HFFc6 (cell line): ENCODE measurements at places on chromosomes 7 and 10. TPM values are rescaled to one million over a fixed set of nuclear protein-coding genes. Genes with fewer than 3 reads are reported as not detected.
A peak's percentile ranks its signal among the peaks of the same experiment; 100 is the strongest.

The TMEM270 gene
- total RNA-seq, result not detected in 2 replicates

The EZH2 gene
- 8.9 to 17.4 TPM (median 13.6 TPM) in 3 replicates for total RNA-seq

The GALNT17 gene
- total RNA-seq, result not detected in 3 replicates

The OR2A5 gene
- total RNA-seq, result not detected in 3 replicates

The PRF1 gene
- total RNA-seq, result not detected in 3 replicates

The ACADSB gene
- total RNA-seq, result 19.0 and 23.1 TPM in 2 replicates

The ZNF679 gene
- total RNA-seq, result not detected in 3 replicates

The CALML5 gene
- not detected in 3 replicates for total RNA-seq

The OPALIN gene
- total RNA-seq, result not detected in 3 replicates

The PAPOLB gene
- not detected in 3 replicates for total RNA-seq

- H3K36me3 ChIP-seq, result no peaks in the 10 kb centered on the region
- H3K27me3 ChIP-seq, result no peaks in the 10 kb centered on the region
- no peaks in the 10 kb centered on the region for H3K4me1 ChIP-seq
- DNase-seq, result no peak
- H3K4me3 ChIP-seq, result no peak overlapping the region
These were observed 42.8 kb upstream of the NPY start for GRCh38 chr7:24241206-24241605.

DNA sequence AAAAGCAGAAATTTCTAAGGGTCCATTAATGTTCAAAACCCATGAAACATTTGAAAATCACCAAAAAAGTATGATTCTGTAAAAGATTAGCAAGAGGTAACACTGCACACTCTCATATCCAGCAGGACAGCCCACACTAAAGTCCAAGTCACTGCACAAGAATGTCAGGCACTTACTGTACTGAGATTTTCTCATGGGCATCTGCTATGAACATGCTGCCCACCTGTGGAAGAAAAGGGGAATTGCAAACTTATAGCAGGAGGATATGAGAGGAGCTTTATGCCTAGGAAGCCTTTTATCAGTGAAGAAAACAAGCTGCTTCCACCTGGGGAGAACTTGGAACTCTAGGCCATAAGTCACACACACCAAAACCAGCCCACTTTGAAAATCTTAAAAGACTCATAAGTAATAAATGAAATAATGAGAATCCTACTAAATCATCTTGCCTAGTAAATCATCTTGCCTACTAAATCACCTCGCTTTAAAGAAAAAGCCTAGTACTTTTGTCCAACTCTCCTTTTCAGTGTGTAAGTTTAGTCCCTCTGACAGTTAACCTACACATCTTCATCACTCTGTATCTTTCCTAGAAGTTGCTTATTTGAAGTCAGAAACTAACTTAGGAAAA lies 46.1 kb downstream of the ARMH3 start:
- H3K4me3 ChIP-seq, result no peak overlapping the region
- peak; percentile 89 for DNase-seq
- H3K27ac ChIP-seq, result peak overlapping the region; percentile 49
- H3K4me1 ChIP-seq, result peaks cover 11% of the 10 kb centered on the region

GRCh38 chr7:67901808-67902480 lies 905.3 kb downstream of the TYW1 start:
- H3K27ac ChIP-seq, result no peak overlapping the region
- DNase-seq, result no peak
- H3K4me1 ChIP-seq, result no peaks in the 10 kb centered on the region
- peaks cover 2% of the 10 kb centered on the region; the same call in 1 of the 2 replicates for H3K27me3 ChIP-seq
- H3K4me3 ChIP-seq, result no peak overlapping the region
- H3K36me3 ChIP-seq, result no peaks in the 10 kb centered on the region

DNA sequence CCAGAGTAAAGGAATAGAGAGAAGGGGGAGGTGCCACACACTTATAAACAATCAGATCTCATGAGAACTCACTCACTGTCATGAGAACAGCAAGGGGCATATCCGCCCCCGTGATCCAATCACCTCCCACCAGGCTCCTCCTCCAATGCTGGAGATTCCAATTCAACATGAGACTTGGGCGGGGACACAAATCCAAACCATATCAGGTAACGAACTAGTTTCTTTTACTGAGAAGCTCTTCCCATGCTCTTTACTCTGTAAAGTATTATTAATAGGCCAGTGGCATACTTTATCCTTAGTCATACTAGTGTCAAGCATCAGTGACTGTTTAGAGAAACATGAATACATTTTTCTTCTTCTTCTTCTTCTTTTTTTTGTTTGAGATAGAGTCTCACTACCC lies 39.4 kb upstream of the ZNF488 start:
- H3K4me1 ChIP-seq, result peaks cover 35% of the 10 kb centered on the region
- H3K4me3 ChIP-seq, result no peak overlapping the region
- DNase-seq, result peak; percentile 32
- H3K27me3 ChIP-seq, result peaks cover 17% of the 10 kb centered on the region
- peak overlapping the region; percentile 55; the same call in 1 of the 2 replicates for H3K27ac ChIP-seq

- H3K4me1 ChIP-seq, result peaks cover 42% of the 10 kb centered on the region
- H3K27me3 ChIP-seq, result peaks cover 3% of the 10 kb centered on the region; the same call in 1 of the 2 replicates
- H3K36me3 ChIP-seq, result peaks cover 32% of the 10 kb centered on the region
- peak overlapping the region; percentile 50; the same call in 1 of the 2 replicates for H3K4me3 ChIP-seq
These were observed 29.0 kb downstream of the FOXK1 start for GRCh38 chr7:4711093-4711492.

DNA sequence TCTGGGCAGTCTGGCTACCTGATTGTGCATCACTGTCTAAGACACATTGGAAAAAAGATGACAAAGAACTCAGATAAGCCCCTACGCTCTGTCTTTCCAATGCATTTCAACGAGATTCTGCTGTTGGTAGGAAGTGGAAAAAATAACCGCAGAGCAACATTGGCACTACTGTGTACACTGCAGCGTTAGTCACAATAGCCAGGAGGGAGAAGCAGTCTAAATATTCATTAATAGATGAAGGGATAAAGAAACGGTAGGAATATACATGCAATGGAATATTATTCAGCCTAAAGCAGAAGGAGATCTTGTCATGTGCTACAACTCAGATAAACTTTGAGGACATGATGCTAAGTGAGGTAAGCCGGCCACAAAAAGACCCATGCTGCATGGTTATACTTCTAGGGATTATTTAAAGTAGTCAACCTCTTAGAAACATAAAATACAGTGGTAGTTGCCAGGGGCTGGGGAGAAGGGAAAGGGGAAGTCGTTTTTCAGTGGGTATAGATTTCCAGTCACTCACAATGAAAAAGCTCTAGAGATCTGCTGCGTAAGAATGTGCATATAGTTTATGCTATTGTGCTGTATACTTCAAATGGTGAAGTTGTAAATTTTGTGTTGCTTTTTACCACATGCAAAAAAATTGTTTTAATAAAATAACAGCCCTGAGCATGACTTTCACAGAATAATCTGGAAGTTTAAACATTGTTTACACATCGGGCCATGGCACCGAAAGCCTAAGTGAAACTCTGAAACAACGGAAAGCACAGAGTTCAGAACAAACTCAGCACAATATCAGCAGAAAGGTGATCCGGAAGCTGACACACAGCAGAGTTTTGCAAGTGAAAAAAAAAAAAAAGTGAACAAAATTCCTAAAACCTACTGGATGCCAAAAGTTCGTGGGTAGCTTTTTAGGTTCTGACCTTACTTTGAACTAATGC lies 40.1 kb downstream of the ELMO1 start:
- no peaks in the 10 kb centered on the region for H3K4me1 ChIP-seq
- H3K36me3 ChIP-seq, result no peaks in the 10 kb centered on the region
- DNase-seq, result no peak

- H3K36me3 ChIP-seq, result no peaks in the 10 kb centered on the region
- no peak for DNase-seq
- H3K4me3 ChIP-seq, result no peak overlapping the region
- peaks cover 9% of the 10 kb centered on the region; the same call in 1 of the 2 replicates for H3K27me3 ChIP-seq
- H3K27ac ChIP-seq, result no peak overlapping the region
These were observed 173.6 kb downstream of the ARL4A start for GRCh38 chr7:12861070-12861469.

- no peaks in the 10 kb centered on the region for H3K4me1 ChIP-seq
- no peak overlapping the region for H3K4me3 ChIP-seq
- no peak for DNase-seq
- no peak overlapping the region for H3K27ac ChIP-seq
- H3K36me3 ChIP-seq, result no peaks in the 10 kb centered on the region
These were observed 13.4 kb downstream of the CFAP43 start for GRCh38 chr10:104218751-104219150.

DNA sequence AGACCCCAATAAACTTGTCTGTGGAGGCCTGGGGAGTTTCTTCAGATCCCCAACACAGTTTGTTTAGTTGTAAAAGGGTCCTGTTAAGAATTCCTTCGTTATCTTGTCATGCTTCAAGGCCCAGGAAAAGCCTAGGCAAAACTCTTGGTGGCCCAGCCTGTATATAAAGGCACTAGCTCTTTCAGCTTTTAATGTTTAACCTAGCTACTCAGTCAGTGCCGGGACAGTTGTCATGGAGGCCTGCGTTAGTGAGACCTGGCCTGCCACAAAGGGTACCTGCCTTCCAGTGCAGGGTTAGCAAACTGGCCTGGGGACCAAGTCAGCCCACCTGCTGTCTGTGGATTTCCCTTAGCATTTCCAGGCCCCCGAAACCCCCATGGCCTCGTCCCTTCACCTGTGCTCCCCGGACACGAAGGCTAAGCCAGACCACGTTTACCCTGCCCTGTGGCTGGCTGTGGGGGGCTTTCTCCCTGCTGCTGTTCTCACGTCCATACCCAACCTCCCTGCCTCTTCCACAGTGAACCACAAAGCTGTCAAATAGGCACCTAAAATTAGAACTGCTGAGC lies 96.9 kb upstream of the PPP2R2D start:
- no peaks in the 10 kb centered on the region for H3K4me1 ChIP-seq
- H3K36me3 ChIP-seq, result peaks cover 5% of the 10 kb centered on the region; the same call in 1 of the 2 replicates
- peaks cover 6% of the 10 kb centered on the region for H3K27me3 ChIP-seq
- no peak overlapping the region for H3K27ac ChIP-seq
- H3K4me3 ChIP-seq, result no peak overlapping the region

GRCh38 chr10:111732166-111732785 lies 451.3 kb downstream of the GPAM start:
- no peaks in the 10 kb centered on the region for H3K4me1 ChIP-seq
- no peaks in the 10 kb centered on the region for H3K27me3 ChIP-seq
- no peak for DNase-seq

- peaks cover 37% of the 10 kb centered on the region for H3K4me1 ChIP-seq
- no peak overlapping the region for H3K4me3 ChIP-seq
- no peaks in the 10 kb centered on the region for H3K36me3 ChIP-seq
- H3K27me3 ChIP-seq, result peaks cover 6% of the 10 kb centered on the region
- H3K27ac ChIP-seq, result no peak overlapping the region
These were observed 14.4 kb upstream of the TTYH3 start for GRCh38 chr7:2617325-2617905.

DNA sequence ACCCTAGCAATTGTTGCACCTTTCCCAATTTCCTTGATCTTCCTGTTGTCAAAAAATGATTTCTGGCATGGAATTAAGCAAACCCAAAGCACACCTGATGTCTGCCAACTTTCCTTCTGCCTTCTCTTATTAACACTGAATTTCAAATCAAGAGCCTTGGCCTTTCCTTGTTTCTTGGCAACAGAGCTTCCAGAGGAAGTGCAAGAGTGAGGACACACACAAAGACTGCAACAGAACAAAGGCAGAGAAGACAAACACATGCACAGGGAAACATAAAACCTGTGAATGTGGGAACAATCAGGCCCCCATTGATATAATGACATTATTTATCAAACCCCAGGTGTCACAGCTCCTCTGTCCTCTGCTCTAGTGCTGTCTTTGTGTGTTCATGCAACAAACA lies 73.0 kb upstream of the IL6 start:
- H3K27ac ChIP-seq, result no peak overlapping the region; the same call in 1 of the 2 replicates
- H3K36me3 ChIP-seq, result peaks cover 19% of the 10 kb centered on the region
- no peaks in the 10 kb centered on the region; the same call in 1 of the 2 replicates for H3K27me3 ChIP-seq
- no peak for DNase-seq
- H3K4me1 ChIP-seq, result peaks cover 74% of the 10 kb centered on the region

GRCh38 chr7:76514926-76515771 lies 4.8 kb downstream of the UPK3B start:
- H3K4me3 ChIP-seq, result no peak overlapping the region
- no peaks in the 10 kb centered on the region for H3K36me3 ChIP-seq
- H3K4me1 ChIP-seq, result no peaks in the 10 kb centered on the region
- no peak overlapping the region for H3K27ac ChIP-seq
- DNase-seq, result no peak

GRCh38 chr10:80480852-80481251 lies 26.7 kb downstream of the TSPAN14 start:
- H3K27ac ChIP-seq, result no peak overlapping the region
- H3K4me3 ChIP-seq, result no peak overlapping the region
- peaks cover 3% of the 10 kb centered on the region for H3K27me3 ChIP-seq
- H3K4me1 ChIP-seq, result peaks cover 44% of the 10 kb centered on the region

- no peak for DNase-seq
- no peak overlapping the region for H3K27ac ChIP-seq
- no peaks in the 10 kb centered on the region for H3K4me1 ChIP-seq
- no peak overlapping the region for H3K4me3 ChIP-seq
- no peaks in the 10 kb centered on the region for H3K36me3 ChIP-seq
- peaks cover 21% of the 10 kb centered on the region for H3K27me3 ChIP-seq
These were observed 47.1 kb downstream of the VSTM4 start for GRCh38 chr10:49068209-49068608.

DNA sequence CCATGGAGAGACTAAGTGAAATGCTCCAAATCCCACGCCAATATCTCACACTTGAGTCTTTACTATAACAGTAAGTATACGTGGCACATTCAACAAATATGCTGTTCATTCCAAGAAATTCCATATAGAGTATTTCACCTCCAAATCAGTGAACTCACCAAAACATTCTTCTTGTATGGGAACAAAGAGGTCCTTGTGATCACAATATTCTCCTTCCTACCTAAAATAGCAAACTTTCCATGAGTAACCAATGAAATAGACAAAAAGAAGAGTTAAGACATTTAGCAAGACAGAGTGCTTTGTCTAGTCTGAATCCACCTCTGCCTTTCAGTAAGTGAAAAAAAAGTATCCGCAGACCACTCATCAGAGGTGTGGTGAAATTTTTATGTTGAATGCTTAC lies 77.3 kb upstream of the NXPH1 start:
- H3K36me3 ChIP-seq, result no peaks in the 10 kb centered on the region
- no peak overlapping the region for H3K4me3 ChIP-seq
- DNase-seq, result no peak

DNA sequence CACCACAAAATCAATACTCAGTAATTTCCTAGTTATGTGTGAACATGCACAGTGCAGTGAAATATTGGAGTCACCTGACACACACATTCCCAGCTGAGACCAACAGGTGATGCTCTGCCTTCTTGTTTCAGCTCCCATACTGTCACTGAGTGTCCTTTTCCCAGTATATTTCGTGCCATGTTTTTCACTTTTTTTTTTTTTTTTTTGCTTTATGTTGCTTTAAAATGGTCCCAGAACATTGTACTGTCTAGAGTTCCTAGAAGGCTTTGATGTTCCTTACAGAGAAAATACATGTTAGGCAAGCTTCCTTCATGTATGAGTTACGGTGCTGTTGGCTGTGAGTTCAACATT lies 45.6 kb downstream of the ELAPOR2 start:
- H3K36me3 ChIP-seq, result no peaks in the 10 kb centered on the region
- no peak overlapping the region for H3K27ac ChIP-seq
- H3K4me1 ChIP-seq, result no peaks in the 10 kb centered on the region
- H3K27me3 ChIP-seq, result peaks cover 2% of the 10 kb centered on the region; the same call in 1 of the 2 replicates
- no peak for DNase-seq

DNA sequence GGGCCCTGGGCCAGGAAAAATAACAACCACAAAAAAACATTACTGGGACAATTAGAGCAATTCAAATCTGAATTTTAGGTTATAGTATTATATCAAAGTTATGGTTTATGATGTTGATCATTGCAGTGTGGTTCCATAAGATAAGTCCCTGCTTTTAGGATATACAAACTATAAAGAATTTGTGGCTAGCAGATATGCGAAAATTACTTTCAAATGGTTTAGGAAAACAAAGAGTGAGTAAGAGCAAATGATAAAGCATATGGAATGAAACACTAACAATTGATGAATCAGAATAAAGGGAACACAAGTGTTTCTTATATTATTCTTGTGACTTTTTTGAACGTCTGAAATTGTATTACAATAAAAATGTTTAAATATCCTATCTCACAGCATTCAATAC lies 64.4 kb upstream of the HECTD2 start:
- H3K36me3 ChIP-seq, result peaks cover 10% of the 10 kb centered on the region; the same call in 1 of the 2 replicates
- H3K27me3 ChIP-seq, result no peaks in the 10 kb centered on the region; the same call in none of the 2 replicates
- DNase-seq, result no peak
- no peak overlapping the region for H3K4me3 ChIP-seq
- H3K4me1 ChIP-seq, result peaks cover 72% of the 10 kb centered on the region
